ENCODE measurements at places on chromosomes 7 and 10. TPM values are rescaled to one million over a fixed set of nuclear protein-coding genes. Genes with fewer than 3 reads are reported as not detected.

Gene FGL2
- 29.4 TPM for polyA plus RNA-seq

Gene MPP7
- polyA plus RNA-seq: 9.9 TPM

Gene PVRIG
- polyA plus RNA-seq: 11.8 TPM

Gene SPDYE5
- 2.6 TPM for polyA plus RNA-seq

Gene OPALIN
- polyA plus RNA-seq: not detected

Gene STYXL1
- 16.5 TPM for polyA plus RNA-seq

Gene AUTS2
- polyA plus RNA-seq: 86.2 TPM

Gene NEURL1
- 18.2 TPM for polyA plus RNA-seq

Gene OR2F1
- polyA plus RNA-seq: not detected

Gene SEMA3C
- polyA plus RNA-seq: 183 TPM

Gene PKD2L1
- polyA plus RNA-seq: not detected

DNA sequence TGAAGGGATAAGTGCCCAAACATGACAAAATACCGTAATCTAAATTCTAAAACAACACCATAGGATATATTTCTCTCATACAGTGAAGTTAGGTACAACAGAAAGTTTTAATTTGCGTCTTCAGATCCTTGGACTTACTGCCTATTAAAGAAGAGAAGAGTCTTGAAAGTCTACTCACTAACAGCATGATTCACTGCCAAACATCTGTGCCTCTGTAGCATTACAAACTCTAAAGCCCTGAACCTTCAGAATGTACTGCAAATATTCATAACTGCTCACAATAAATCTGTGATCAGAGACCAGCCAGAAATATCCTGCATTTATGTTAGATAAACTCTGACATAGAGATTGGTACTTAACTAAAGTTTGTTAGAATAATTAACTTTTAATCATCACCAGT, 365.3 kb downstream of the PARD3 start:
- peak; percentile 61 for DNase-seq

GRCh38 chr7:116236020-116236630, 25.8 kb downstream of the TES start:
- no peak for DNase-seq

DNA sequence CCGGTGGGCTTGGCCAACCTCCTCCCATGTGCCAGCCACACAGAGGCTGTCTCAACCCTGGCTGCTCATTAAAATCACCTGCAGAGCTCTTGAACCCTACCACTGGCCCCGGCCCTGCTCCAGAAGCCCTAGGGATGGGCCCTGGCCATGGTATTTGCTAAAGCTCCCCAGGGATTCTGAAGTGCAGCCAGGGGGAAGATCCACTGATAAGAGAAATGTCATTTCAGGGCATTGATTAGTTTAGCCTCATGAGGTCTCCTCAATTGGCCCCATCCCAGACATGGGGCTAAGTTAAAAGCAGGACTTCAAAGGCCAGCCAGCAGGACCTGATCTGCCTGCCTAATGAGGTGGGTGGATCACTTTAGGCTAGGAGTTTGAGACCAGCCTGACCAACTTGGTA, 65.2 kb downstream of the ABRAXAS2 start:
- DNase-seq: no peak

- DNase-seq: no peak
These were observed 7.8 kb upstream of the SCD start for GRCh38 chr10:100339236-100339635.

DNA sequence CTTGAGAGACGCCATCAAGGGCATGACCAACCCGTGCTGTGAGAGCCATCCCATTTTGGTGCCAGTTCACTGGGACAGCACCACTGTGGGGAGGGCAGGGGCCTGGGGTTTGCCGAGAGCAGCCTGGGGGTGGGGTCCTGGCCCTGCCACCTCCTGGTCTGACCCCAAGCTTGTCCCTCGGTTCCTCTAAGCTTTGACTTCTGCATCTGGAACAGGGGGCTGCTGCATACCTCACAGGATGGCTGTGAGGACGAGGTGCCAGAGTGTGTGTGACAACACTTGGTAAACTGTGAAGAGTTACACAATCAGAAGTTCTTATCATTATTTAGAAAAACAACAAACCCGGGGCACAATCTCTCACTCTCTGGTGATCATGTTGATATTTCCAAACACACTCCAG, 89.9 kb downstream of the CRTAC1 start:
- DNase-seq: no peak

- DNase-seq: no peak
These were observed 29.8 kb downstream of the PDGFA start for GRCh38 chr7:489876-490275.

DNA sequence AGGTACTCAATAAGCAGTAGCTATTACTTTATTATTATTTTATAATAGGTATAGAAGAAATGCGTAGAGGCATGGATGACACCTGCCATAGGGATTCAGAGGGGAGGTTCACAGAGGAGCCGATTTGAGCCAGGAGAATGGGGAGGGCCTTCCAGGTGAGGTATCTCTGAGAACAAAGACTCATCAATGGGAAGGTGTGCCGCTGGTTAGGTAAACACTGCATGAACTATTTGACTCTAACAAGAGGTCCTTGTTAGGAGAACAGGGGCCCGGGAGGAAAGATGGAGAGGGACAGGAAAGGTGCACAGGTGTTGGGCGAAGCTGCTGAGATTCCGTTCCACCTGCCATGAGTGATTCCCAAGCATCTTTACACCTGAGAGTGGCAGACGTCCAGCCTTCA, 41.8 kb upstream of the TMEM273 start:
- no peak for DNase-seq

DNA sequence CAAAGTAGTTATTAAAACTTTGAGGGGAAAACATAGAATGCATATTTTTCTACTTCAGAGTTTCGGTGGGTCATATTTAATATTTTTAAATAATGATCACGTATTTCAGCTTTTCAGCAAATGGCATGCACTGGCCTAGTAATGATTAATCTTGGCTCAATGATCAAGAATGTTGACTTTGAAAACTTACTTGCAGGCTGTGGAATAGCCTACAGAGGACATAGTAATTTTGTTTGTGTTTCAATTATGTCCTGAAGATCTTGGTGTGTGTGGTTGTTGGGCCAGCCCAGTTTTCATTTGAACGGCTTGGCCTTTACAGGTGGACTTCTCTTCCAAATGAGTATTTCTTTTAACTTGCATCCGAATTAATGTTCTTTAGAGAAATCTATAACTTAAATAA, 35.1 kb downstream of the ADD3 start:
- no peak for DNase-seq

DNA sequence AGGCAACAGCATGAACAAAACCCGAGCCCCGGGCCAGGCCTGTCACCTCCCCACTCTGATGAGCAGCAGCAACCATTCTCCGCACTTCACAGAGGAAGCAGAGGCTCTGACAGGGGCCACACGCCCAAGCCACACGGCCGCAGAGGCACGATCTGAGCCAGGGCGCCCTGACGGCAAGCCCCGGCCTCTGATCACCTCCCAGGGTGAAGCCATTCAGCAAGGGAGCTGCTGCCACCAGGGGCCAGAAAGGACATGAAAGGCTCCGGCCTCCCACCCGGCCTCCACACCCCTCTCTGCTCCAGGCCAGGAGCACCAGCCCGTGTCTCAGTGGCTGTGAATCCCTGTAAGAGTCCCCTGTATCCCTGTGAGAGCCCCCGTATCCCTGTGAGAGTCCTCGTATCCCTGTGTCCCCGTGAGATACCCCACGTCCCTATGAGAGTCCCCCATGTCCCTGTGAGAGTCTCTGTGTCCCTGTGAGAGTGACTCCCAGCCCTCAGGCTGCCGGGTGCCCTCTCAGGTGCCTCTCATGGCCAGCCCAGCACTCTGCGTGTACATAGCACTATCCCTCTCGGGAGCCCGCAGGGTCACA, 187.8 kb downstream of the MAD1L1 start:
- no peak for DNase-seq

DNA sequence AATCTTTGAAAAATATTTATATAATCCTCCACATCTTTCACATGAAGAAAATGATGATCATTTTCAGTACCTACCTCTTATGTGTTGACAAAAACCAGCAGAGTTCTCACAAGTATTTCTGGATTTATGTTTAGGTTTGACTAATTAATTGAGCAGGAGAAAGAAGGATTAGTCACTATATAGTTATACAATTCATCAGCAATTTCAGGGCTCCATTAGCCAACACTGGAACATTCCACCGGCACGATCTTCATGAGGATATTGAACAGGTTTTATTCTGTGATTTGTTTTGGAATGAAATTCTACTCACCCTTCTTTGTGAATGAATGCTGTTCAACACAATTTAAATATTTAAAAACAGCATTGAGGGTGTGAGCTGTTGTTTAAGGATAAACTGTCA, 163.2 kb downstream of the SEM1 start:
- no peak for DNase-seq

DNA sequence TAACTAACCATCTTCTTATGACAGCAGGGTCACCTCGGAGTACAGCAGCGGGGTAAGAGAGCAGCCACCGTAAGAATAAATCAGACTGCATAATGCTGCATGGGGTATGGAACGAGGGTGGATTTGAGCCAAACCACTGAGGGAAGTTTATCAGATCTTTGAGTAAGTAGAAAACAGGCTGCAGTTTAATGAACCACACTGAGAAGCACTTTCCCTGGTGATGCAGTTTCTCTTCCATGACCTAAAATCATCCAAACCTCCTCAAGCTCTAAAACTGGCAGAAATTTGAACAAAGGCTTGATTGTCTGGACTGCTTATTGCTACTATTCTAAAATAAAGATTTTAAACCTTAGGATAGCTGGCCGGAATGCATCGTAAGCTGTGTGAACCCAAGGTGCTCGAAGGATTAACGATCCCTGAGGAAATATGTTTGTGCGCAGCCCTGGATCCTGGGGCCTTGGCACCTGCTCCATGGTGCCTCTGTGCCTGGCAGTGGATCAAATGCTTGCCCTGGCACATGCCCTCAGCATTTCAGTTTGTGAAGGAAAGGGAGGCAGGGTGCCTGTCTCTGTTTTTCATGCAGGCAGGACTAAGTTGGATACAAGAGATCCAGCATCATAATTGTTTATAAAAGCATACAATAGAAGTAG, 322.7 kb downstream of the LHFPL3 start:
- no peak for DNase-seq

DNA sequence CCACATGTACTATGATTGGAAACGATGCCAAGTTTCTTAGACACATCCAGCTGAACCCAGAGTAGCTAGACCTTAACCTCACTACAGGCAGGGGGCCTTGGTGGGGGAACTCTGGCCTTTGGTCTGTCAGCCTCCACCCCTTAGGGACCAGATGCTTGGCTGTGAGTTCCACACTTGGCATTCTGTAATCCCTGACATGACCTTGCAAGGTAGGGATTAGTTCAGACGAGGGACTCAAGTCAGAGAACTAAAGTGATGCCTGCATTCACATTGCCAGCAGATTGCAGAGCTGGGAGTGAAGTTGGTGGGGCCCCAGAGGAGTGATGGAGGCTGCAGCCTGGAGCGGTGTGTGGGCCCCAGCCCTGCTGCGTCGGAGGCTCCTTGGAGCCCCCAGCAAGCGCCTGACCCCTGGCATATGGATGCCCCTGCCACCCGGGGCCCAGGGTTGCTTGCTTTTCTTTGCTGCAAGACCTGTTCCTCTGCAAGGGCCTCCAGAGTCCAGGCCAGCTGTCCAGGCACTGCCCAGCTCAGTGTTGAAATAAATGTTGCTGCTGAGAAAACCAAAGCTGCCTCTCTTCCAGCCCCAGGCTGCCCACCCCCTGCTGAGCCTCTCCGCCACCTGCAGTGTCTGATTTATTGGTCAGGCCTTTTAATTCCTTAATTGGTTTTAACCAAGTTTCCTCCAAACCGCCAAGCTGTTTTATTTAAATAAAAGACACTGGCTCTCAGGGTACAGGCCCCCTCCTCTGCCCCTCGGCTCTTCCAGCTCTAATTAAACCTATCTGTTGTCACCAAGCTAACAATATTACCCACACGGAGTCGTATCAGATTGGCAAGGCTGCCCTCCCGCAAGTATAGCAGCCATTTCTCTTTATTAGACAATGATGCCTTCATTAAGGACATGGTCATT, 4.7 kb downstream of the NPTX2 start:
- no peak for DNase-seq

DNA sequence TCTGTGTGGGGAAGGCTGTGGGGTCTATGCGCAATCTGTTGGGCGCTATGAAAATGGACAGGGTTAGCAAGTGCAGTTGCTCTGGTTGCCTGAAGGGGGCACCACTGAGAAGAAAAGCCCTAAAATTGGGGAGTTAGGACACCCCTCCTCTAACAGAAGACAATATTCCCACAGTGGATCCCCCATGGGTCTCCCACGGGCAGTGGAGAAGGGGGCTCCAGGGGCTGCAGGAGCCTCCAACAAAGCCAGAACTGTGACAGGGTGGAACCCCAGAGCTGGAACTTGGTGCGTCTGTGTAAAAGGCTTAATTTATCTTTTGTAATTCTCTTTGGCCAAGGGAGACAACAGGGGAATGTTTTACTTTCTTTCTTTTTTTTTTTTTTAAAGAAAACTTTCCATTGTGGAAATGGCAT, 12.5 kb upstream of the COL13A1 start:
- DNase-seq: no peak

- no peak for DNase-seq
These were observed 30.7 kb upstream of the ZNF467 start for GRCh38 chr7:149804106-149804505.

- no peak for DNase-seq
These were observed 215.8 kb downstream of the MLLT10 start for GRCh38 chr10:21749788-21750187.

GRCh38 chr7:78279457-78279856, 480.9 kb downstream of the PHTF2 start:
- DNase-seq: no peak

Data from muscle of arm (tissue), 14 donors.